Bronchial epithelial cell (primary cell): ENCODE measurements at places on chromosomes 2 and 18. TPM values are rescaled to one million over a fixed set of nuclear protein-coding genes. Genes with fewer than 3 reads are reported as not detected.

The RNF152 gene
- total RNA-seq, result 28.4 and 31.9 TPM in 2 replicates

The FBLN7 gene
- total RNA-seq, result under 0.01 and 0.13 TPM in 2 replicates

The FAM117B gene
- 2.6 TPM in 2 replicates for total RNA-seq

The RIOK3 gene
- 144 TPM in 2 replicates for total RNA-seq

The HOXD8 gene
- total RNA-seq, result not detected in 2 replicates

The GCG gene
- not detected in 2 replicates for total RNA-seq

The AKAIN1 gene
- not detected in 2 replicates for total RNA-seq

The NOL4 gene
- not detected in 2 replicates for total RNA-seq

The DOK6 gene
- total RNA-seq, result not detected in 2 replicates

The BBS5 gene
- total RNA-seq, result 1.3 and 3.2 TPM in 2 replicates

The DTNB gene
- 8.4 and 11.6 TPM in 2 replicates for total RNA-seq

The DRC1 gene
- total RNA-seq, result 0.38 TPM in 1 of 2 replicates, not detected in the other

The SERPINB4 gene
- total RNA-seq, result 0.26 and 15.7 TPM in 2 replicates

GRCh38 chr2:142200062-142200461 is 69.2 kb upstream of the LRP1B start:
- DNase-seq, result no peak

GRCh38 chr2:9554921-9555296 is 721 bp downstream of the ADAM17 start:
- DNase-seq, result peak; percentile 75

DNA sequence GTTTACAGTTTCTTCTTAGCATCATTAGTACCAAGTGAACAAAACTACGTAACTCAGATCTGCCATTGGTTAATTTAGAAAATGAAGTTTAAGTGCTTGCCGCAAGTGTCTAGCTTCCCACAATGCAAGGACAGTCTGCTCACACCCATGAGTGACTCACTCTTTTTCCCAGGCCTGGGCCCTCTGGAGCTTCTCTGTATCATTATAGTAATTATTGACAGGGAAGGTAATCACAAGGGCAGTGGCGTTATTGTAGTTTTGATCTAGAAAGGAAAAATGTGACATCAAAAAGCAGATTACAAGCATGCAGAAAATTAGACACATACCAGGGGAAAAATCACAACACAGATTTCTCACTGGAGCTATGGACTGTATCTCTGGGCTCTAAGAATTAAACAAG is 38.5 kb downstream of the NPC1 start:
- peak; percentile 60 for DNase-seq

DNA sequence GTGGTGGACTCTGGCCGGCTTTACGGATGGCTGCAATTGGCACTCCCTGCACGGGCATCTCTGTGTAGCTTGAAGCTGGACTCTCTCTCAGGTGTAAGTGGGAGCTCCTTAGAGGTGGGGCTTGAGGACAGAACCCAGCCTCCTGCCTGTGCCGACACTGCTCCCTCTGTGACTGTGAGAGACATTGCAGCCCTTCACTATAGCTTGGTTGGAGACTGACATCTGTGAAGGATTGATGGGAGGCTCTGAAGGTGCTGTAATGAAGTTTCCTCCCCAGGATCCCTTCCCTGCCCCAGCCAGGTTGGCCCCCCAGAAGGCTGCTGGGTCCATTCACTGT is 166.7 kb downstream of the SH3RF3 start:
- no peak for DNase-seq

DNA sequence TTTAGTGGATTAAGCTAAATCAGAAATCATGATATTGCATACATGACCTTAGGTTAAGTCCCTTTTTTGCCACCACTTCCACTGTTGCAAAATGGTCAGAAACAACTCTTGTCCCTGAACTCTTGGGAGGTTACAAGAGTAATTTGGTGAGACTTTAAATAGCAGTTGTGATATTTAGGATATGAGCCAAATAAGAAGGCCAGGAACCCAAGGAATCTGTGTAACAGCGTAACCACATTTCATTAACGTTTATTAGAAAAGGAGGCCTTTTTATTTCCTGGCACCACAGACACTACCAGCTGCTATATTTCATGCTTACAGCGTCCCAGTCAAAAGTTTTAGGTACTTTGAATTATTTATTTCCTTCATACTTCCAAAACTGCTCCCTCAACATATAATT is 268.0 kb downstream of the GPD2 start:
- no peak for DNase-seq

DNA sequence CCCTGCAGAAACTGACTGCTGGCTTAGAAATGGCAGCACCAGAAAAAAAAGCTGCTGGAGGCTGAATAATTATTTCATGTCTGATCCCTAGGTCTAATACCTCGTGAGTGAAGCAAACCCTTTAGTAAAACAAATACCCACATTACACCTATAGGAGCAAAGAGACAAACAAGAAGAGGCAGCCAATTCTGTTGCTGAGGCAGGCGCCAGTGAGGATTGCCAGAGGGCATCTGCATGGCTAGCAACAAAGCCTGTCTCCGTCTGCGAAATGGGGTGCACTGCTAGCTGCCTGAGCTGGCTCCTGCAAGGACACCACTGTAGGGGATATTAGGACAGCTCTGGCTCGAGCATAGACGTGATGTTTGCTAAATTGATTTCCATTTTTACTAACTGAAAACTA is 509.7 kb downstream of the TDRD15 start:
- DNase-seq, result no peak

DNA sequence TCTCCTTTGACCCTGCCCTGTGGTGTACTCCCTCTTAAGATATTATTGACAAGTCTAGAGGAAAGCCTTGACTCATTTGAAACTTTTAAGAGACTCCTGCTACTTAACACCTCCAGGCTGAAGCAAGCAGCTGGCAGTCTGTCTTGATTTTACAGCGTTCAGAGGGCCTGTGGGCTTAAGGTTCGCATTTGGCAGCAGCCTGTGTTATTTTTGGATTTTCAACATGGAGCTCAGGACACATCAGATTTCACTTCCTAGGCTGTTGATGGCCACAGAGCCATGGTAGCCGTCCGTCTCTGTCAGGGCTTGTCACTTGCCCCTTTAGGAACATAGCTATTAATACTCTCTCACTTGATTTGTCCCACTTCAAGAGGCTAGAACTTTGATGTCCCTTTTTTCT is 73.6 kb downstream of the VWA3B start:
- DNase-seq, result no peak

GRCh38 chr2:152477347-152478092 is 142.5 kb downstream of the FMNL2 start:
- DNase-seq, result peak; percentile 55

DNA sequence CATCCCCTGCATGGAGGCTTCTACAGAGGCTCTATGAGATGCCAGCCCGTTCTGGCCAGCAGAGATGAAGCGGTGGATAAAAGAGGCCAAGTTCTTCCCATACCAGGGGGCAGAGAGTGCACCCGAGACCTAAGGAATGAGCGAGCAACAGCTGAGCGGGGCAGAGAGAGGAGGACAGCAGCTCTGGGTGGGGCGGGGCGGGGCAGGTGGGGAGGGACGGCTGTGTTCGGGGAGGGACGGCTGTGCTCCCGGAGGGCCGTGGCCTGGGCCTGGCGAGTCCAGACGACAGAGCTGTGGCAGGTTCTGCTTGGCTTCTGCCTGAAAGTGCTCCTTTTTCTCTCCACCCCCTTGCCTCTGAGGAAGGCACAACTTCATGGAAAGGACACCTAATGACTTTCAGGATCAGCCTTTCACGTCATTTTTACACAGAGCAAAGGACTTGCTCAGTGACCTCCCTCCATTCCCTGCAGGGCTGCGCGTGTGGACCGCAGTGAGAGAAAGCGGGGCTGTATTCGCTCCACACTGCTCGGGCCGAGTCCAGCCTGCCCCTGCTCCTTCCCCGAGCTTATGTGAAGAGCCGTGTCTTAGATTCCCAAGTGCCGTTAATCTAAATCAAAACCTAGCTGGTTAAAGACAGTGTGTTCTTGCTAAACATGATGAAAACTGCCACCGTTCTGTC is 232.9 kb downstream of the HDAC4 start:
- DNase-seq, result no peak

GRCh38 chr2:113895819-113896563 is 6.1 kb downstream of the ACTR3 start:
- no peak for DNase-seq

- peak; percentile 86 for DNase-seq
Measured at GRCh38 chr18:49884959-49885358, 71.6 kb upstream of the ACAA2 start.

DNA sequence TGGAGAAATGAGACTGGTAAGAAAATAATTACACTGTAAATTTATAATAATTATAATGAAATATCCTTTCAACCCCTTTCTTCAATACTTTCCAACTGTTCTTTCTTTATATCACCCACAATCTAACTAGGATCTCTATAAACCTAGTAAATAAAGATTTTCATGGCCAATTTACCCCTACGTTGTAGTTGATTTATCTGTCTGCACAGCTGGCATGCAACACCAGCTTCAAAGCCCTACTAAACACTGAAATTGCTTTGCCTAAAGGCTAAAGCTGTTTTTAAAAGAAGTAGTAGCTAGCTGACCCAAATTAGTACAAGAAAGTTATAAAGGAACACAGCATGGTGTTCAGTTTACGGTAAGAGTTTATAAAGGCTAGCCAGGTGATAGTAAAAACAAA is 140.1 kb downstream of the NOL4 start:
- no peak for DNase-seq

- no peak for DNase-seq
Measured at GRCh38 chr2:233354971-233355574, 779 bp downstream of the DGKD start.

DNA sequence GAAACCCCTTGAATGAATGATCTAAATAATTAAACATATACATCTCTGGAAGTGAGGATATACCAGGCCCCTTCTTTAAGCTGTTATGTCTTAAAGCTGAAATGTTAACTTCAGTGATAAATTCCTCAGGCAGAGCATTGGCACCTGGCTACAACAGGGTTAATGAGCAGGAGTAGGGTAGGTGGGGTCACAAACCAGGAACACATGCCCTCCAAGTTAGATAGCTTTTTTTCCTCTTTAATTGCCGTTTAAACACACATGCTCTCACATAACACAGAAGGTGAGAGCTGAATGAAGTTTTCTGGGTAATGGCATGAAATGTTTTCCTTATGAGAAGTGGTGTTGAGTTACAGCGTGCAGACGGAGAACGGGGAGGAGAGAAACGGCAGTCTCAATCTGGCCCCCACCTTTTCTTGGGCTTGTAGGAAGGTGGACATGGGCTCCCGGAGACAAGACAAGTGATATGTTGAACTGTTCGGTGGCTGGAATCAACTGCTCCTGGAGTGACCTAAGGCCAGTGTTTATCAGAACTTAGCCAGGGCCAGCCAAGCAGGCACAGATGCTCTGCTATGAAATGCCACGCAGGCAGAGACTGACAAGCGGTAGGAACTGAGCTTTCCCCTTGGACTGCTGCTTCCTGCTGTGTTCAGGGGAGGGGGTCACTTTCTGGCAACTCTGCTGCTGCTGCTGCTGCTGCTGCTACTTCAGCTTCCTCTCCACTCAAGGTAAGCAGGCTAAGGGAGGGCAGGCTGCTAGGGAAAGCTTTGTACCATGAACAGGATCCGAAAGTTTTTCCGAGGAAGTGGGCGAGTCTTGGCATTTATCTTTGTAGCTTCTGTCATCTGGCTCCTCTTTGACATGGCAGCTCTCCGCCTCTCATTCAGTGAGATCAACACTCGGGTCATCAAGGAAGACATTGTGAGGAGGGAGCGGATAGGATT is at the start of gene GALNT5:
Gene GALNT5 (plus strand): TSS at position 394 of the 941 bp plus-strand sequence. CDS start 378 bp downstream, at position 772.
- DNase-seq, result peak; percentile 70

DNA sequence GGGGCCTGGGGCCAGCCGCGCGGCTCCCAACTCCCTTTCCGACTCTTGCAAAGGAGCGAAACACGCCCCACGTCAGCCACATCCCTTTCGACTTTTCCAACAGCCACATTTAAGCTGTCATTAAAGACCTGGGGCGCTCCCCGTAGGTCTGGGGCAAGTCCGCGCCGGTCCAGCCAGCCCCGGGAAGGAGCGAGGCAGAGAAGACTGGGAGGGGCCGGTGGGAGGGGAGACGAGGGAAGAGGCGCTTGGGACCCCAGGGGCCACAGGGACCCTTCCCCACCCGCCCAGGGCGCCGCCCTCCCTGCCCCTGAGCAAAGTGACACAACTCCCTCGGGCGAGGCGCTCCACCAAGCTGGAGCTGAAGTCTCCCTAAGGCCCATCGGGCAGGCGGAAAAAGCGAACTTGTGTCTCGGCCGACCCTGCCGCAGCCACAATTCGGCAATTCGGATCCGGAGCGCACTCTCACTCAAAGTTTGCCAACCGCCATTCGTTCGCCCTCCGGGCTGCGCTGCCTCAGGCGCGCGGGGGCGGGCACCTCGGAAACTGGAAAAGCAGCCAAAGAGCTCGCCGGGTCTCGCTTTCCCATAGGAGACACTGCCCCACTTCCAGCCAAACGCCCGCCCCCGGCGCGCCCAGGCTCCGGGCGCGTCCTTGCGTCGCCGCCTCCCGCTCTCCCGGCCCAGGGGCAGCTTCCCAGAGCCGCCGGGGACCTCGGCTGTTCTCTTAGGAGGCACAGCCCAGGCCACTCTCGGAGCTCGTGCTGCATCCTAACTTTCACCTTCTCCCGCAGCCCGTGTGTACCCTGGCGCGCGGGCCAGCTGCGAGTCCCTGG is 1.1 kb upstream of the KCTD1 start:
- peak; percentile 68 for DNase-seq

DNA sequence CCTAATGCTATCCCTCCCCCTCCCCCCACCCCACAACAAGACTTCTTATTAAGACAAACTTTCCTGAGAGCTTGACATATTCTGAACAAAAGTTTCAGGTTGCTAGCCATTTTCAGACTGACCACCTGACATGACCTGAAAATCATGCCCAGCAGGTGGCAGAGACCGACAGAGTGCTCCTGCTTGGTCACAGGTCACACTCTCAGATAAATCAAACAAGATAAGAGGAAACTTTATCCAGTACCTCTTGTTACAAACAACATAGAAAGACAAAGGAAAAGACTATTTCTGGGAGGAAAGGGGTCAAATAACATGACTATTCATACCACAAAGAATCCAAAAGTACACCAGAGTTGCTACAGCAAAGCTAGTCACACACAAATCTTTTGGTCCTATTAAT is 107.4 kb downstream of the TMEM200C start:
- no peak for DNase-seq

- no peak for DNase-seq
Measured at GRCh38 chr2:171389325-171389724, 44.5 kb downstream of the METTL8 start.

GRCh38 chr2:105445976-105446375 is 47.1 kb upstream of the FHL2 start:
- no peak for DNase-seq

GRCh38 chr2:68499133-68499532 is 31.7 kb downstream of the APLF start:
- no peak for DNase-seq

GRCh38 chr2:58228299-58228698 is 12.8 kb downstream of the FANCL start:
- DNase-seq, result no peak

DNA sequence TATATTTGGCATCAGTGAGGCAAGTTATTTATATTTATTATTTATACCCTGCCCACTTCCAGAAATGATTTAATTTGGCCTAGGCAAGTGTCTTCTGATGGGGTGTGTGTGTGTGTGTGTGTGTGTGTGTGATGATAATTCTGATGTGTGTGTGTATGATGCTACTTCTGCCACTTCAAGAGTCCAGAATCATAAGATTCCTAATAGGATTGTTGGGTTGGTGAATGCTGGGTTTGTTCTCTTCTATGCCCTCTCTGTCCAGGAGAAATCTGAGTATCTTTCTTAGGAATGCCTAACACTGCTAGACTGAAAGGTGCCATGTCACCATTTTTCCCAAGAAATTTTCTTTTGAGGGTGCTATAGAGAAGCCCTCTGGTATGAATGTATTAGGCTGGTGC is 122.5 kb downstream of the SPTBN1 start:
- no peak for DNase-seq
